ENCODE measurements at places on chromosomes 11 and 22.

DNA sequence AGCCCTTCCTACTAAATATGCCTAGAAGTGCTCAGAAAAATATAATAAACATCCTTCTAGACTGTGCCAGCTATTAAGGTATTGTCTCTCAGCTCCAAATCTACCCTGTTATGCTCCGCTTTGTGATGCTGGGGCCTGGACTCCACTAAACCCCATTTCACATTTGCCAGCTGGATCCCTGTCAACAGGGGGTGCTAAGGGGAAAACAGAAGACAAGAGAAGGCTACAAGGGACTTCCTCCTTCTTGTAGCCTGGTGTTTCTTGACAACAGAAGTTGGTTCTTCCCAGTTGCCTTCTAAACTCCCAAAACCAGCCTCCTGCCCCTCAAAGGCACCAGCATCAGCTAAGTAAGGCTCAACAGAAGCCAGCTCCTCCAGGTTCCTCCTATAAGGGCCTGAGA is 5.2 kb downstream of the NUMA1 start:
- no peak for DNase-seq

- no peak for DNase-seq
Measured at GRCh38 chr11:61754534-61755482, 2.4 kb downstream of the MYRF start.

DNA sequence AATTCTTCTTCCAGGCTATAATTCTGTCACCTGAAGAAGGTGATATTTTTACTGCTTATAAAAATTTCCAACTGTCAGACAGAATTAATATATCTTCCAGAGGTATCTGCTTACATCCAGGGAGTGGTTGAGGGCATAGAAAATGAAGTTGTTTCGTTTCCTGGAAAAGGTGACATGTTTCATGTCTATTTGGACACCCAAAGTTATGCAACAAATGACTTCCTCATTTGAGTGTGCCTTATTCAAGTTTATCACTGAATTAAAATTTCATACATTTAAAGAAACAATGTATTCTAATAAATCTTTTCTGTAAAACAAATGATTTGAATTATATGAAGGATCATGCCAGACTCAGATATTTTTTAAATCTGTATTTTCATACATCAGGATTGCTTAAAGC is 8.5 kb upstream of the GRAMD1B start:
- DNase-seq, result no peak

DNA sequence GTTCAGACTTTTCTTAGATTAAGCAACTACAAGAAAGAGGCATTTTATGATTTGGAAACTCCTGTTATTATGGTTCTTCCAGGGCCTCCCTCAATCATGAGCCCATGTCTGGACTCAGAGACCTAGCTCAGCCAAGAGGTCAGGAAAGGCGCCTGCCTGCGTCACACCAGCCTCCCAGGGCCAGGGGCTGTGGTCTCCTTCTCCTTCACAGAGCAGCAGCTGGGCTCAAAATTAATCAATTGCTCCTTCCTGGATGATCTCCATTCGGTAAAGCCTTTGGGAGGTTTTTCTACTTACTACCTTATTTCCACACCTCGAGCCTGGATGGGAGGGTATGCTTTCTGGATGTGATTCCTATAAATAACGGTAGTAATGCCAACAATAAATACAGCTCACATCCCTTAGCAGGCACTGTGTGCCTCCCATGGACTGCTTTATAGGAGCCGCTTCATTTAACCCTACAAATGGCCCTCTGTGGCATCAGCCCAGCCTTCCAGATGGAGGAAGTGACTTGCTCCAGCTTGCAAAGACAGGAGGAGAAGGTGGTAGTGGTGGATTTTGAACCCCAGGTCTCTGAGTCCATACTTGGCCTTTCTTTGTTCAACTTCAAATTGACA is 1445.6 kb downstream of the TBC1D22A start:
- DNase-seq, result no peak

DNA sequence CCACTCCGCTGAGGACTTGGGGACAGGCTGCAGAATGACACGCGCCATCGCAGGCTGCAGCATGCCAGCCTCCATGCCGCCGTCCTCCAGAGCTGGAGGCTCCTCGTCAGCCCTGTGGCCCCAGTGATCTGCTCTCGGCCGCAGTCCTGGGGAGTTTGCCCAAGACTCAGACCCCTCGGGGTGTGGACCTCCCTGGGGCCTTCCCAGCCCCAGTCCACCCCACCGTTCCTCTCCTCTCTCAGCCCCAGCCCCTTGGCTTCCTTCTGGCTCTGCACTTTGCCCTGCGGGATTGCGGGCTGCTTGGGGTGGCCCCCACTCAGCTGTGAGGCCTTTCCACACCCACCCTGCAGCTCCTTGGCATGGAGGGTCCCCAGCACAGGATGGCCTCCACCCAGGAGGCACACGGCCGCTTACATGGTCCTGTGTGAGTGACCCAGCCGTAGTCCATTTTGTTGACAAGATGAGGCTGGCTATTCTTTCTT is 414.9 kb downstream of the TBC1D22A start:
- no peak for DNase-seq

- no peak for DNase-seq
Measured at GRCh38 chr11:16897470-16898061, 116.6 kb downstream of the PLEKHA7 start.

GRCh38 chr22:43257549-43257948 is 70.6 kb upstream of the TTLL12 start:
- no peak for DNase-seq

- DNase-seq, result no peak
Measured at GRCh38 chr11:120413480-120413879, 77.3 kb downstream of the ARHGEF12 start.

DNA sequence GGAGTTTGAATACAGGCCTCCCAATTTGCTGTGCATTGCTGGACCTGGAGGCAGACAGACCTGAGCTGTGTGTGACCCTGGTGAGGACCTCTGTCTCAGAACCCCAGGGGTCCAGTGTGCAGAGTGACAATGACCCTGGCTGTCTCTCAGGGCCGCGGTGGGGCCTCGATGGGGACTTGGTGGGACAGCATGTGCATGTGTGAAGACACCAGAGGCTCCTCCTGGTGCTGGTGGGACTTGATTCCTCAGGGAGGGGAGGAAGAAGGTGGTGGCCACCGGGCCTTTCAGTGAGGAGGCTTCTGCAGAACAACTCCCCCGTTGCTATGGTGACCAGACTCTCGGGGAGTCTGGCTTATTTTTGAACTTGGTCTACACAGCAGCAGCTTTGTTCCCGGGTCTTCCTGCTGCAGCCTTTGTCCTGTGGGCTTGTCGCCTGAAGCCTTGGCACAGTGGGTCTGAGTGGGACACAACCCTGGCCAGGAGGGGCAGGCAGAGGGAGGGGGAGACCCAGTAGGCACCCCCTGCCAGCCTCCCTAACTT is 35.3 kb downstream of the MCM5 start:
- no peak for DNase-seq

- no peak for DNase-seq
Measured at GRCh38 chr11:134623711-134624110, 211.7 kb upstream of the B3GAT1 start.

GRCh38 chr22:43256569-43256968 is 69.6 kb upstream of the TTLL12 start:
- DNase-seq, result no peak

- no peak for DNase-seq
Measured at GRCh38 chr22:50171319-50171964, 911 bp downstream of the PANX2 start.

Measured in stimulated activated CD4-positive, alpha-beta T cell treated with anti-CD3 and anti-CD28 coated beads, Interleukin-12 subunit alpha, Interleukin-12 subunit beta, amount 100 ng/mL, for 24 hours (primary cell).